ENCODE measurements at places on chromosomes 2 and 18. TPM values are rescaled to one million over a fixed set of nuclear protein-coding genes. Genes with fewer than 3 reads are reported as not detected.

GRCh38 chr18:60649107-60649506, 276.5 kb upstream of the MC4R start:
- DNase-seq = no peak

- no peak for DNase-seq
Measured at GRCh38 chr2:55425431-55425831, 5.8 kb upstream of the CCDC88A start.

GRCh38 chr2:213022987-213023386, 128.4 kb downstream of the IKZF2 start:
- no peak for DNase-seq

The SNX17 gene
- total RNA-seq = 97.7 TPM

GRCh38 chr2:237171396-237171795, 85.7 kb downstream of the COPS8 start:
- no peak for DNase-seq

DNA sequence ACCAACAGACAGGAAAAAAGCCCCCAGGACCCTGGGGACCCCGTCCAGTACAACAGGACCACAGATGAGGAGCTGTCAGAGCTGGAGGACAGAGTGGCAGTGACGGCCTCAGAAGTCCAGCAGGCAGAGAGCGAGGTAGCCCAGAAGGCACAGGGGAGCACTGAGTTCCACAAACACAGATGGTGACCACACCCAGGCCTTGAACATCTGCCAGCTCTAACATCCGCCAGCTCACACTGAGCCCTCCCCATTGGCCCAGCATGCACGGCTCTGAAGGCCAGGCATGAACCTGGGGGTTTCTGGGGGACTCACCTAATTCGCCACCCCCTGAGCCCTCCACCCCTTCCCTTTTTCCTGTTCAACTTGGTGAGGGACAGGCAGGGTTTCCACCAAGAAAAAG, 25.6 kb upstream of the PRLH start:
- DNase-seq = peak; percentile 76

DNA sequence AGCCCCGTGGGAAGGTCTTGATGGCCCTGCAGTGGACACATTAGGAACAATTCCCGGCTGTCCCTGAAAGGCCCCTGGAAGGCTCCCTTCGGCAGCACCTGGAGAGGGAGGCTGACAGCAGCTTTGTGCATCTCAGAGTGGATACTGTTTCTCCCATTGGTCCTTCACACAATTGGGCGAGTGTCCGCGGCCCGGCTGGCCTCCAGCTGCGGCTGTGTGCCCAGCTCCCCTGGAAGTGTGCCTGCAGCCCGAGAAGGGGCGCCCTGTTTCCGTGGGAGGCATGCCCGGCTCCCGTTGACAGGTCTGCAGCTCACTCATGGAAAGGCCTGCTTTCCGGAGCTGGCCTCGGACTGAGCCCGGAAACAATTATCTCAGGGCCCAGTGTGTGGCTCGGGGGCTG, 103.7 kb downstream of the LPIN1 start:
- DNase-seq = no peak

The GPR55 gene
- total RNA-seq = 0.21 TPM

The LINC00305 gene
- not detected for total RNA-seq

GRCh38 chr18:6835345-6835744, 105.8 kb downstream of the ARHGAP28 start:
- no peak for DNase-seq

- DNase-seq = no peak
Measured at GRCh38 chr2:56376699-56377665, 193.2 kb downstream of the CCDC85A start.

- DNase-seq = no peak
Measured at GRCh38 chr18:55998071-55998522, 410.1 kb upstream of the TCF4 start.

DNA sequence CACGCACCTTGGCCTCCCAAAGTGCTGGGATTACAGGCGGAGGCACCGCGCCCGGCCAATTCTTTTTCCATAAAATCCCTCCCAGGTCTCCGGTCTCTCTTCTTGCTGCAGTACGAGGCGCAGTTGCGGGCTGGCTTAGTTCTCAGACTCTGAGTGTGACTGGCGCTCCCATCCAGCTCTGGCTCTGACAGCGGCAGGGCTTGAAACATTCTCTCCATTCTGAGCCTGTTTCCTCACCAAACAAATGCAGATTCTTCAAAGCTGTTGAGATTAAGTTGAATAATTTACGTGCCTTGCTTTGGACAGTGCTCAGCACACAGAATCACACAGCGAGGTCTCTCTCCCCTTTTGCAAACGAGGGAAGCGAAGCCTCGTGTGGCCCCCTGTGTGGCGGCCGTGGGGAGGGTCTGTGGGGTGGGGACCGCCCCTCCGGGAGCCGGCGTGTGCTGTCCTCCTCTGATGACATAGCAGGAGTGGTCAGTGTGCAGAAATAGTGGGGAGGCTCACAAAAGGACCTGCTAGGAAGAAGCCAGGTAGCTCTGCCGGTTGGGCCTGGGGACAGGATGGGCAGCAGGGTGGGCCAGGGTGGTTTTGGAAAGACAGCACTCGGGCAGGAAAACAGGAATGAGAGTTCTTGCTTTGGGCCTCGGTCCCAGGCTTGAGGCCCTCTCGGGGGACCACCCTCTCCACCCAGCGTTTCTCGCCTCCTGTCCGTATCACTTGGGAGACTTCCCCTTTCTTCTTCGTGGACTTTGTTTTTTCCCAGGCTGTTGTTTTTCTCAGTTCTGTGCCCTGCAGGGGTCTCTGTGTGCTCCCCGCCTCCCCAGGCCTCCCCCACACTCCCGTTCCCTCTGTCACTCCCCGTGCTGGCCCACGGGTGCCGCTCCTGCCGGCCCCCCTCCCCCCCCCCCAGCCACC, 75.0 kb downstream of the KCNG2 start:
- DNase-seq = no peak

- no peak for DNase-seq
Measured at GRCh38 chr2:24329700-24330099, 30.6 kb downstream of the ITSN2 start.
